ENCODE measurements at places on chromosomes 7 and 10.

DNA sequence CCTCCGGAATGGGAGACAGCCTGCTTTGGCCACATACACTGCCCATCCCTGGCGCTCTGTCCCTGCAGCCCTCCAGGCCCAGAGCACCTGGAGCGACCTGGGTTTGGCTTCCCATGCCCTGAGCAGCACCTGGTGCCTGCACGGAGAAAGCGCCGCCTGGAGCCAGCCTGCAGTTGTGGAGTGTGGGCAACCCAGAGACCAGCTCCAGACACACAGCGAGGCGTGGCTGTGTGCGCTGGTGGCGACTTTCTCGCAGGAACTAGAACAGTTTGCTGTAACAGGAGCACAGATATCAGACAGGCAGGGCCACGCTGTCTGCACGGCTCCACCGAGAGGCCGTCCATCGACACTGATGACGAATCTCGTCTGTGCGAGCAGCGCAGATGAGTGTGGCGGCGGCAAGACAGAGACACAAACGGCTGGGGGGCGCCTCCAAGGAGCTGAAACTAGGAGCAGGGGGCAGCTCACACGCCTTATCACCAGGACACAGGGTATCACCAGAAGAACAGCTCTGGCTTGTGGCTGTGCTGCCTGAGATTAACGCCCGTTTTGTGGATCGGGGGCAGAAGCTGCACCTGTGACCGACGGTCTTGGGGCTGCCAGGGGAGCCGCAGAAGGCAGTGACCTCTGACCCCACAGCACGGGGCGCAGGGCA, 275.3 kb downstream of the DNAJB6 start:
- DNase-seq: no peak

GRCh38 chr10:6610647-6611046, 30.6 kb upstream of the PRKCQ start:
- no peak for DNase-seq

DNA sequence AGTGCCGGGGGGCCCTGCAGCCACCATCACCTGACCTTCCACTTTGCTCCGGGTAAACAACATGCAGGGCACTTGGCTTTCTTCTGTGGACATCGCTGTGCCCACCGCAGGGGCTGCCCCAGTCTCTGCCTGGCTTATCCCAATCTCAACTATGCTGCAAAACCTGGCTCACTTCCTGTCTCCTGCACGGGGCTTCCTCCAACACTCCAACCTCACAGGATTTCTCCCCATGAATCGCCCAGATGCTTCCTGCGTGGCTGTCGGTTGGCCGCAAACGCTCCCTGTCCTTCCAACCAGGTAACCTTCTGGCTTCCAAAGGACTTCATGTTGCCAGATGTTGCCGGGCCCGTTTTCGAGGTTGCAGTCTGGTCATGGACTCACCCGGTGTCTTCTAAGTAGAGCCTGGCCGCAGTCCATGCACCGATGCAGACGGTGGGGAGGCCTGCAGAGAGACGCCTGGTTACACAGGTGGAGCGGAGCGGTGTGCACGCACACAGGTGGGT, 109.0 kb downstream of the VIPR2 start:
- DNase-seq: no peak

GRCh38 chr7:36278069-36278619, 111.5 kb upstream of the ANLN start:
- no peak for DNase-seq

GRCh38 chr10:25675615-25676014, 258.4 kb upstream of the MYO3A start:
- DNase-seq: no peak

- no peak for DNase-seq
Measured at GRCh38 chr10:82888809-82889455, 1013.9 kb downstream of the NRG3 start.

- no peak for DNase-seq
Measured at GRCh38 chr10:43985941-43986340, 337.3 kb upstream of the ZNF32 start.

- DNase-seq: no peak
Measured at GRCh38 chr7:35780070-35780469, 20.8 kb upstream of the SEPTIN7 start.

- DNase-seq: no peak
Measured at GRCh38 chr10:18097524-18097923, 42.7 kb upstream of the CACNB2 start.

GRCh38 chr7:3008386-3008785, 35.3 kb downstream of the CARD11 start:
- DNase-seq: no peak

DNA sequence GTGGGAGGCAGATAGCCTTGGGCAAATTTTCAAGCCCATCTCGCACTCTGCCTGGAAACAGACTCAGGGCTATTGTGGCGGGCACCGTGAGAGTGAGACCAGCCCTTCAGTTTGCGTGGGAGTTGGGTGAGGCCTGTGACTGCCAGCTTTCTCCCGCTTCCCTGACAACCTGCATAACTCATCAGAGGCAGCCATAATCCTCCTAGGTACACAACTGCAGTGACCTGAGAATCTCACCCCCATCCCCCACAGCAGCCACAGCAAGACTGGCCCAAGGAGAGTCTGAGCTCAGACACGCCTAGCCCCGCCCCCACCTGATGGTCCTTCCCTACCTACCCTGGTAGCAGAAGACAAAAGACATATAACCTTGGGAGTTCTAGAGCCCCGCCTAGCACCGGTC, 275.4 kb downstream of the GRID1 start:
- DNase-seq: no peak

GRCh38 chr10:110372656-110373055, 67.9 kb upstream of the SMNDC1 start:
- no peak for DNase-seq
